ENCODE measurements at places on chromosomes 7 and 10. TPM values are rescaled to one million over a fixed set of nuclear protein-coding genes. Genes with fewer than 3 reads are reported as not detected.

Gene TRIM73
- total RNA-seq = not detected

Gene ATRNL1
- 1.7 TPM for total RNA-seq

Gene SLC18A3
- not detected for total RNA-seq

Gene UPK3B
- total RNA-seq = not detected

Gene C7orf57
- not detected for total RNA-seq

Gene CCDC146
- not detected for total RNA-seq

Gene SFTPA2
- total RNA-seq = not detected

Gene FOXP2
- not detected for total RNA-seq

Gene C10orf67
- not detected for total RNA-seq

Gene CLEC2L
- total RNA-seq = not detected

Gene GNGT1
- not detected for total RNA-seq

Measured in MG63 (cell line).